ENCODE measurements at places on chromosomes 1 and 21.

DNA sequence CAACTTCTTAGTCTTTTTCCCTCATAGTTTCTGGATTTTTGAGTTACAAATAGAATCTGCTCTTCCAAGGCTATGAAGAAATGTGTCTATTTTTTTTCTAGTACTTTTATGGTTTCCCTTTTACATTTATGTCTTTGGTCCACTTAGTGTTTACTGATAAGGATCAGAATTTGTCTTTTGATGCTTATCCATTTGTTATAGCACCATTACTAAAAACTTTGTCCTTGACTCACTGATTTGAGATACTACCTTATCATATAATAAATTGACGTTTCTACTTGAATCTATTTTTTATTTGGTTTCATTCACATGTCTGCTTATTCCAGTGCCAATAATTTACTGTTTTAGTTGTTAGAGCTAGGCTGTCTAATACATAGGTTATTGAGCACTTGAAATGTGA lies 161.1 kb upstream of the DPYD start:
- DNase-seq, result no peak

GRCh38 chr1:85195703-85196102 lies 5.1 kb downstream of the SYDE2 start:
- DNase-seq, result no peak

- no peak for DNase-seq
These were observed 78.9 kb downstream of the CD46 start for GRCh38 chr1:207830788-207831187.

DNA sequence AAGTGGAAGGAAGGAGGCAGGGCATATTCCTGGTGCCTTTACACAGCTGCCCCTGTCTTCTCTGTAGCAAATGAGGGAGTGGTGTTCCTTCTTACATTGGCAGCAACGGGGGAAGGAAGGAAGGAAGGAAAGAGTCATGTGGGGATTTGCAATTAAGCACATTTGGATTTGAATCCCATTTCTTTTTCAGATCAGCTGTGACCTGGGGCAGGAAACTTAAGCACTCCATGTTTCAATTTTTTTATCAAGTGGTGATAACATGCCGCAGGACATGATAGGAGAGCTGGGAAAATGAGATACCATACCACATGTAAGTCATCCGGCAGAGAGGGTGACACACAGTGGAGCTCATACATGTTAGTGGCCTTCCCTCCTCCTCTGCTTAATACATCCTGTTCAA lies 186.8 kb downstream of the APP start:
- no peak for DNase-seq

- DNase-seq, result no peak
These were observed 214.7 kb upstream of the PTGFR start for GRCh38 chr1:78275906-78276685.

DNA sequence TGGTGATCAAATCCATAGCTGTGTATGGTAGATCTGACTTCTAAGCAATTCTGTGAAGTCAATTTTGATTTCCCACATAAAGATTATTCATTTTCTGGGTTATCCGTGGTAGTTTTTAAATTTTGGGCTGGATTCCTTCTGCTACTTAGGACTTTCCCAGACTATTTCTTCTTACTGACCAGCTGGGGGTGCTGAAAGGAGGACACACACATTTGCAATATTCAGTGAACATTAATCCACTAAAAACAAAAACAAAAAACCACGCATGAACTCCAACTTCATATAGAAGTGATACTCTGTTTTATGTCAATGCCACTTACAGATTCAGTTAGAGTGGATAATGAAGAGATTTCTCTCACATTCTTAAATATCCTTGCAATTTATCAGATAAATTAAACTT lies 105.4 kb downstream of the KCTD3 start:
- no peak for DNase-seq

- no peak for DNase-seq
These were observed 18.7 kb downstream of the AADACL4 start for GRCh38 chr1:12662556-12662955.

GRCh38 chr1:56526571-56527174 lies 52.7 kb downstream of the PLPP3 start:
- DNase-seq, result no peak

DNA sequence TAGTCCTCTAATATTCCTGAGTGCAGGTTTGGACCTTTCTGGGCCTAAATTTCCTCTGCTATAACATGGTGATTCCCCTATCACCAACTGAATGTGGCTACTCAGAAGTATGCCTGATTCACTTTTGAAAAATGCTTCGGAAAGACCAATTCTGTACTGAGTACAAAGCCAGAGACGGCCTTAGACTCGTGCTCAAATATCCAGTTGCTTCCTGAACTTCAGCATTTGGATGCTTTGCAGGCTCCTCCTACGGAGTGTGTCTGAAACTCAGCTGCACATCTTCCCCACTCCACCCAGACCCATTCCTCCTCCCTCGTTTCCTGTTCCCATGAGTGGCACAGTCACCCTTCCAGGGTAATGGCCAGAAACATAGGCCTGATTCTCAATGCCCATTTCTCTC lies 98.4 kb upstream of the GADD45A start:
- no peak for DNase-seq
